HFFc6 (cell line): ENCODE measurements at places on chromosomes 1 and 21. TPM values are rescaled to one million over a fixed set of nuclear protein-coding genes. Genes with fewer than 3 reads are reported as not detected.

GRCh38 chr1:183327434-183328290, 90.5 kb downstream of the NMNAT2 start:
- no peak for DNase-seq
- peaks cover 26% of the 10 kb centered on the region for H3K27me3 ChIP-seq
- H3K27ac ChIP-seq = no peak overlapping the region
- H3K36me3 ChIP-seq = no peaks in the 10 kb centered on the region
- no peak overlapping the region for H3K4me3 ChIP-seq
- H3K4me1 ChIP-seq = peaks cover 39% of the 10 kb centered on the region

- peaks cover 43% of the 10 kb centered on the region for H3K4me1 ChIP-seq
- H3K4me3 ChIP-seq = peak overlapping the region; percentile 6
- no peaks in the 10 kb centered on the region for H3K27me3 ChIP-seq
- peak; percentile 69 for DNase-seq
- H3K27ac ChIP-seq = peak overlapping the region; percentile 31; the same call in 1 of the 2 replicates
- H3K36me3 ChIP-seq = peaks cover 4% of the 10 kb centered on the region
These were observed 114.5 kb downstream of the DSCAM start for GRCh38 chr21:40732253-40733023.

DNA sequence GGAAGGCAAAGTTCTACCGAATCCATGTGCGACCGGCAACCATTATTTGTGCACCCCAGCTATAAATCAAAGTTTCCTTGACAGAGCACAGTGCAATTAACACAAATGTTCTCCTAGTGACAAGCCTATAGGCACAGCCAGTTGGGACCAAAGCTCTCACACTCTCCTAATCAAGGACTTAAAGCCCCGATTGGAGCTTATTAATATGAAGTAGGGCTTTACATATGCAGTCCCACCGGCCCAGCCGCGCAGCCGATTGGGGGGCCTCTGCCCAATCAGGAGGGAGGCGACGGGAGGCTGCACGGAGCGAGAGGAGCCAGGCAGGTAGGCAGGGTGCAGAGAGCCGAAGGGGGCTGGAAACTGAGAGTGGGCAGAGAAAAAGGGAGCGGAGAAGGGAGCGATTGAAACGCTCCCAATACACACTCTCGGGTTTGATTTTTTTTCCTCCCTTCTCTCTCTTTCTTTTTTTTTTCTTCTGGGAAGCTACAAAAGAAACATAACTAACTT, at the start of gene ESRRG:
Gene ESRRG (minus strand): TSS at position 156 of the 507 bp plus-strand sequence. CDS start 130 bp downstream, at position 26.
- peak within 1 kb of the TSS; percentile 68 for H3K4me3 ChIP-seq
- peaks cover 7% of the 10 kb centered on the region for H3K27me3 ChIP-seq
- H3K27ac ChIP-seq = no peak within 1 kb of the TSS
- no peaks in the 10 kb centered on the region for H3K36me3 ChIP-seq
- DNase-seq = no peak
- peaks cover 12% of the 10 kb centered on the region; the same call in 1 of the 2 replicates for H3K4me1 ChIP-seq

The KCNE2 gene
- total RNA-seq = not detected in 3 replicates

The MIXL1 gene
- total RNA-seq = not detected in 3 replicates
